NCI-H345 (cell line): ENCODE measurements at places on chromosomes 5 and 9.

- DNase-seq, result no peak
Measured at GRCh38 chr9:109143881-109144562, 23.0 kb downstream of the FRRS1L start.

- DNase-seq, result no peak
Measured at GRCh38 chr9:91547081-91547480, 123.4 kb upstream of the NFIL3 start.

GRCh38 chr5:81838307-81838906 is 87.5 kb upstream of the SSBP2 start:
- DNase-seq, result no peak

GRCh38 chr9:28024676-28025075 is 451.4 kb upstream of the C9orf72 start:
- DNase-seq, result no peak

GRCh38 chr9:108339251-108339650 is 516.5 kb downstream of the ACTL7B start:
- no peak for DNase-seq

- DNase-seq, result no peak
Measured at GRCh38 chr9:132543960-132544359, 38.4 kb upstream of the BARHL1 start.

GRCh38 chr5:173971681-173972345 is 17.2 kb upstream of the C5orf47 start:
- no peak for DNase-seq

GRCh38 chr9:95073918-95074317 is 243.6 kb downstream of the FANCC start:
- DNase-seq, result no peak

DNA sequence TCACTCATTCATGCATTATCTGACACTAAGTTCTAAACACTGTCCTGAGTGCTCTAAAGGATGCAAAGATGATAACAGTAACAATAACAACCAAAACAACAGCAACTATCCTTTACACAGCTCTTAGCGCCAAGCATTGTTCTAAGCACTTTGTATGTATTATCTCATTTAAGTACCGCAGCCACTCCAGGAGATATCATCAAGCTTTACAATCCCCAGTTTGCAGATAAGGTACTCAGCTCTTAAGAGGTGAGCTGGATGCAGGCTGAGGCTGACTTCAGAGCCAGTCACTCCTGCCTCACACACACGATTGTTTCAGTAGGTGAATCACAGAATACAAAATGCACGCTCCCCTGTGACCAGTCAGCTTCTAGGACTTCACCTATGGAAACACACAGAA is 141.8 kb downstream of the PAX5 start:
- no peak for DNase-seq

DNA sequence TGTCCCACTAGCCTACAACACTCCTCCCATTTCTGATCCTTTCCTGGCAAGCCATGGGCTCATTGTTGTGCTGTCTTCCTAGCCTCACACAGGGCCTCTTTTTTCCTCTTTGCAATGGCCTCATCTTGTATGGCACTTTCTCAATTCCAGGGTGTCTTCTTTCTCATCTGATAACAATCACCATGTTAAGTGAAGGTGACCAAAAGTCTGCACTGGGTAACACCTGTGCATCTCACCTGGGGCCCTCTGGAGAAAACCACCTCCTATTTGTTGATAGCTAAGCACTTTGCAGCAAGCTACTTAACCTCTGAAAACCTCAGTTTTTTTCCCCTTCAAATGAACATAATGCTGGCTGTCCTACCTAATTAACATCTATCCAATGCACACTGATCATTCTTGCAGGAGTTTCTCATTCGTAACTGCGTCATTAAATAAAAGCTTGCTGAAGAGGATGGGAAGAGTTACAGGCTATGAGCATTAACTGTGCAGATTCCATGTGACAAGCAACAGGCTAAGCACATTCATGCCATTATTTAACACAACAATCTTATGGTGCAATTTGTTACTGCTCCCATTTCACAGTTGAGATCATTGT is 60.1 kb upstream of the STK32A start:
- DNase-seq, result no peak

- no peak for DNase-seq
Measured at GRCh38 chr5:62794456-62794855, 215.8 kb downstream of the LRRC70 start.

DNA sequence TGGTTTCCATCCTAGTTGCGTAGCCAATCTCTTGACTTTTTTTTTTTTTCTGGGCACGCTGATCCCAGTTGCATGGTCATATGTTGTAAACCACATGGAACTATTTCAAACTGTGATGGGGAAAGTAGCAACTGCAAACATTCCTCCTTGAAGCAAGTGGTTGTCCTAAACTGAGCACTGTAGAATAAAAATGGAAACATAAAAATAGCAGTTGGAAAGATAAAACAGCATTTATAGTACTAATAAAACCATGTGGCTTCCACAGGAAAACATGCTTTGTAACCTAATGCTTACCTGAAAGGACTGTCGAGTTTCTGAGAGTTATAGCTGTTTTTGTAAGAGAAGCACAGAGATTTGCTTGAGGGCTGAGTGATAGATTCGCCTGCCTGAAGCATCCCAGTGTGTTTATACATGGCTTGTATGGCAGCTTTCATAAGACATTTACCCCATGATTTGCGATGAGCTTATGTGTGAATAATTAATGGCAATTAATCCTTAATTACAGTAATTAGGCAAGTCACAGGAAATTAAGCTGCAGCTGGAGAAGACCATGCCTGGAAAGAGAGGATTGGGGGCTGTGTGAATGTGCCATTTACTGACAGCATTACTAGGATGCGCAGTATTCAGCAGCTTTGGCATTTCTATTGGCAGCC is 136.5 kb downstream of the PBX3 start:
- no peak for DNase-seq
